ENCODE measurements at places on chromosomes 12 and 14.
A peak's percentile ranks its signal among the peaks of the same experiment; 100 is the strongest.

GRCh38 chr12:103442182-103442555 is 53.6 kb downstream of the C12orf42 start:
- no peak for DNase-seq

- no peak for DNase-seq
Measured at GRCh38 chr14:74418031-74418430, 8.0 kb downstream of the SYNDIG1L start.

- DNase-seq: no peak
Measured at GRCh38 chr12:75121036-75121705, 88.5 kb downstream of the KCNC2 start.

- DNase-seq: no peak
Measured at GRCh38 chr12:29082522-29082921, 66.6 kb upstream of the FAR2 start.

GRCh38 chr12:20822415-20822814 is 11.9 kb downstream of the SLCO1B3 start:
- DNase-seq: no peak

- DNase-seq: peak; percentile 1
Measured at GRCh38 chr12:110039085-110039807, 9.1 kb downstream of the C12orf76 start.

DNA sequence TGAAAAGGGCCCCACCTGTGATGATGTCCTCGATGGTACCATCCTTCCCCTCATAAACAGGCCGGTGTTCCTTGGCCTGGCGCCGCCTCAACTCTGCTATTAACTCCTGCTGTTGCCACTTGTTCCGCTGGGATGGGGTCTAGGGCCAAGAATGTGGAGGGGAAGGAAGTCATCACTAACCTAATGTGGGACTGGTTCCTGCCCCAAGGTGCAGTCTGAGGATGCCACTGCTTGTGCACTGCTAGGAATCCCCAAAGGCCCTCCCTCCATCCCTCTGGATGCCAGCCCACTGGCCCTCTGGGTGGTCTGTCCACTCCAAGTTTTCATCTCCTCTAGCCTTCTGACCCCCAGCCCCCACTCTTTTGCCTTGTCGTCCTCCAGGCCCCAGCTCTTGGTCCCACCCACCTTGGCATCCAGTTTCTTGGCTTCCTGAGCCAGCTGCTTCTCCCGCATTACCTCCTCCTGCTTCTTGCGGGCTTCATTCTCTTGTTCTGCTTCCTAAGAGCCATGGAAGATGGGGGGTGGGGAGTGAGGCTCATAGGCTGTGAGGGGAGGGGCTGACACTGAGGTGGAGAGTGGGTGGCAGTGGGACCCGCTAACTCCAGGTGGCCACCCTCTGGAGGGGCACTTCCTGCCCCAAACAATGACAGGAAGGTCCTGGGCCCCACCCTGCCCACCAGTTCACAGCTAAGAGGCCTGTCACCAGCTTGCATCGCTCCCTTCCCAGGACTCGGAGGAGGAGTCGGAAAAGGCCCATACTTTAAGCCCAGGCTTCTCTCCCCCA is 23.7 kb downstream of the PRPF40B start:
- no peak for DNase-seq

DNA sequence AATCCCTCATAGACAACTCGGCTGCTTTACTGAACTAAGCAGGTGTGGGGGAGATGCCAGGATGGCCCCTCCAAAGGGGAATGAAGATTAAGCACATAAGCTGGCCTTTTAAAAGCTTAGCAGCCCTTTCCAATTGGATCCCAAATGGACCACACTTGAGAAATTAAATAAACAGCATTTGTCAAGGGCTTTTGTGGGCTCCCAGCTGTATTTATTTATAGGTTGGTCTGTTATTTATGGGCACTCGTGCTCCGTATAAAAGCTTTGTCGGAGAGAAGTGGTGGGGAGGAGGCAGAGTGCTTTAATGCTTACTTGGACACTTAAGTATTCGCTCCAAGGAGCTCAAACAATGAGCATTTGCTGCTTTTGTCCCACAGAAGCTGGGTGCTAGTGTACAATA is 580.2 kb downstream of the MED13L start:
- DNase-seq: no peak

DNA sequence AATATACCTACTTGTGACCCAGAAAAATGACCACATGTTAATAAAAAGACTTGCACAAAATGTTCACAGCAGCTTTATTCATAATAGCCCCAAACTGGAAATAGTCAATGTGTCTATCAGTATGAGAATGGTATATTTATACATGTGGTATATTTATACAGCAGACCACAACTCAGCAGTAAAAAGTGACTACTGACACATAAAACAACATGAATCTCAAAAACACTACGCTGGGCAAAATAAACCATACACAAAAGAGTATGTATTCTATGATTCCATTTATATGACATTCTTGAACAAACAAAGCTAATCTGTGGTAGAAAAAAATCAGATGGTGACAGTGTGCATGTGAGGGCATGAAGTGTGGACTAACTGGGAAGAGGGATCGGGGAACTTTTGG is 35.1 kb downstream of the ARF6 start:
- no peak for DNase-seq

DNA sequence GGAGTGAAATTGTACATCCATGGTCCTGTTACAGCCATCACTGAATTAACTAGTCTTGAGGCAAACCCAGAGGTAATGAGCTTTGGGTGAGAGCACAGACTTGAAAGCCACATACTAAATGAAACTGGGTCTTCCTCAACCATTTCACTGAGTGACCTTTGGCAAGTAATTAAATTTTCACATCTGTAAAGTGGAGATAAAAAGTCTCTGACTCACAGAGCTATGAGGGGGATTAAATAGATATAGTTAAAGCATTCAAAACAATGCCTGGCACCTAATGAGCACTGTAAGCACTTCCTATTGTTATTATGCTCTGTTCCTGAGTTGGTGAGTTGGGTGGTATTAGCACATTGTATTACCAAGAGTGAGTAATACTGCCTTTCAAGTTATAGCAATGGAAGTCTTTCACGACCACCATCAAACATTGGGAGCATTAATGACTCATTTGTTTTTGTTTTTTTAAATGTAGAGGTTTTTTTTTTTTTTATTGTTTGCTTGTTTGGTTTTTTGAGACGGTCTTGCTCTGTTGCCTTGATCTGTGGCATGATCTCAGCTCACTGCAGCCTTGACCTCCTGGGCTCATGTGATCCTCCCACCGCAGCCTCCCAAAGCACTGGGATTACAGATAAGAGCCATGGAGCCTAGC is 12.5 kb upstream of the STRN3 start:
- no peak for DNase-seq

GRCh38 chr12:87661786-87662377 is 367.3 kb downstream of the C12orf50 start:
- DNase-seq: no peak

DNA sequence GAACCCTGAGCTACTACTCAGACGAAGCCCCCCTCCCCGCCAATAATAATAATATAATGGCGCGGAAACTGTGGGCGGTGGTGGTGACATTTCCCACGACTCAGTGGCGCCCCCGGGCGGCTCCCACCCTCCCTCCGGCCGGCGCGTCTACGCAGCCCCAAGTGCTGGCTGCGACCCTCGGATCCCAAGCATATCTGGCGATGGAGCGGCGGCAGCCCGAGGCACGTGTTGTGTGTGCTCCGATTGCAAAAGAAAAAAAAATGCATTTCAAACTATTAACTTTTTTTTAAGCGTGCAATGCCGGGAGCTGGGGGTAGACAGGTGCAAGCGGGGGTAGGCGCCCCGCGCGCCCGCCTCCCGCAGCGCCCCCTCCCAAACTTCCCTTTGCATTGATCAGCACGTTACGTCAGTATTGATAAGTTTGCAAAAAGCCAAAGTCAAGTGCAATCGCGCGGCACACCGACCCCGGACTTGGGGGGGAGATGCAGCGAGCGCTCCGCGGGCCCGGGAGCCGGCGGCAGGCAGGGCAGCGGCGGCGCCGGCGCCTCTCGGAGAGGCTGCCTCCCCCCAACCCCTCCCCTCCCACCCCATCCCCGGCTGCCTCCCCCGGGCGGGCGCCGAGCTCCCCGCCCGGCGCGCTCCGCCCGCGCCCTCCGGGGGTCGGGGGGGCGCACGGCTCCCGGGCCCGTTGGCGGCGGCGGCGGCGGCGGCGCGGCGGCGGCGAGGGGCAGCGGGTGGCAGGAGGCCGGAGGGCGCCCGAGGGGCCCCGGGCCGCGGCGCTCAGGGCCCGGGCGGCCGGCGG is 113.1 kb upstream of the MYL2 start:
- DNase-seq: no peak

DNA sequence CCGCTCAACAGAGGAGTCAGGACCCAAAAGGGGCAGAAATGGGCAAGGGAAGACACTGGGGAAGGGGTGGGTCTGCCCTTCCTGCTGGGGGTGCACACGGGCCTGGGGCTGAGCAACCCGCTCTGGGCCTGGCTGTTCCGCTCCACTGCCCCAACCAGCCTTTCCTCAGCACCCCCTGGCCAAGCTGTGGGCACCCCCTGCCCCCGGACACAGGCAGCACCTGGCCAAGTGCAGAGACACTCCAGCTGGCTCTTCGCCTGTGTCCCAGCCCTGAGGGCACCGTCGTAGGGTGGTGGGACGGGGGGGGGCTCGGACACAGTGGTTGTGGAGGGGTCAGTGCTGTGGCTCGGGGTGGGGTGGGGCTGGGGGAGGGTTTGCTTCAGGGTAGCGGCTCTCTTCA is 10.3 kb downstream of the PACS2 start:
- no peak for DNase-seq

GRCh38 chr12:3523058-3523457 is 32.1 kb downstream of the PRMT8 start:
- no peak for DNase-seq

GRCh38 chr14:93056166-93056839 is 59.4 kb downstream of the ITPK1 start:
- no peak for DNase-seq

DNA sequence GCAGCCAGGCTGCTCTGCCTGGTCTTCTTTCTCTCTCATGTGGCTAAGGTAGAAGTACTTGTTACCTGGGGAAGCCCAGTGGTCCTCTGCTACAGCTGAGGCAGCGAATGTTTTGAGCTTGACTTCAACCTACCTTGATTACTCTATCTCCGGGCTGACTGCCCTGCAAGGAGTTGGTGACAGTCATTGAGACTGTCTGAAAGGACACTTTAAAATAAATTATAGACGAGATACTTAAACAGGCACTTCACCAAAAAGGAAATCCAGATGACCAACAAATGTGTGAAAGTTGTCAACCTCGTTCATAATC is 474 bp upstream of the CIT start:
- DNase-seq: no peak

DNA sequence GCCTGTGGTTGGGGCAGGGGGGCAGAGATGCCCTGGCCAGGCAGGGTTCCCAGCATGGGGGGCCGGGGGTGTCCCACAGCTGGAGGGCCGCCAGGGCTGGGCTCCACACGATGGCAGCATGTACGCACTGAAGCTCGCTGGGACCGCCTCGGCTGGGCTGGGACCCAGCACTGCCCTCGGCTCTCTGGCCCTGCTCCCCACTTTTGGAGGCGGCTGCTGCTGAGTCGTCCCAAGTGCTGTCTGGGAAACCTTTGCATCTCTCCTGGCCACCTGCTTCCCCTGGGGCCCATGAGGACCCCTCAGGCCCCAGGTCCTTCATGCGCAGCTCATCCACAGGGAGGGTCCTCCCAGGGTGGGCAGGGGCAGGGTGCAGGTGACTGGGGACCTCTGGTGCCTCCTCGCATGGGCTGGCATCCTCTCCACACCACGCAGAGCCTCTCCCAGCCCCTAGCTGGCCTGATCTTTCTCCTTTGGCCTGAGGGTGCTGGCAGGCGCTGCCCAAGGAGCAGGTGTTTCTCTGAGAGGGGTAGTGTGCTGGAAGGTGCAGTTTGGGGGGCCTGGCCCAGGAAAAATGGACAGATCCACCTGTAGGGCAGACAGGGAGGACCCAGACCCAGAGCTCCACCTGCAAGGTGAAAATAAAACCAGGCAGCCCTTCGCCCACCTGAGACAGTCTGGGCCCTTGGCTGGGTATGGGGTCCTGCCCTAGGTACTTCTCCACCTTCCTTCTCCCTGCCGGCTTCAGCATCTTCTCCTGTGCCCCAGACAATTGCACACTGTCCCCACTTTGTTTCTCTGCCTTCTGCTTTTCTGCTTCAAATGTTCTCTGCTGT is 46.9 kb downstream of the DLK1 start:
- DNase-seq: no peak

DNA sequence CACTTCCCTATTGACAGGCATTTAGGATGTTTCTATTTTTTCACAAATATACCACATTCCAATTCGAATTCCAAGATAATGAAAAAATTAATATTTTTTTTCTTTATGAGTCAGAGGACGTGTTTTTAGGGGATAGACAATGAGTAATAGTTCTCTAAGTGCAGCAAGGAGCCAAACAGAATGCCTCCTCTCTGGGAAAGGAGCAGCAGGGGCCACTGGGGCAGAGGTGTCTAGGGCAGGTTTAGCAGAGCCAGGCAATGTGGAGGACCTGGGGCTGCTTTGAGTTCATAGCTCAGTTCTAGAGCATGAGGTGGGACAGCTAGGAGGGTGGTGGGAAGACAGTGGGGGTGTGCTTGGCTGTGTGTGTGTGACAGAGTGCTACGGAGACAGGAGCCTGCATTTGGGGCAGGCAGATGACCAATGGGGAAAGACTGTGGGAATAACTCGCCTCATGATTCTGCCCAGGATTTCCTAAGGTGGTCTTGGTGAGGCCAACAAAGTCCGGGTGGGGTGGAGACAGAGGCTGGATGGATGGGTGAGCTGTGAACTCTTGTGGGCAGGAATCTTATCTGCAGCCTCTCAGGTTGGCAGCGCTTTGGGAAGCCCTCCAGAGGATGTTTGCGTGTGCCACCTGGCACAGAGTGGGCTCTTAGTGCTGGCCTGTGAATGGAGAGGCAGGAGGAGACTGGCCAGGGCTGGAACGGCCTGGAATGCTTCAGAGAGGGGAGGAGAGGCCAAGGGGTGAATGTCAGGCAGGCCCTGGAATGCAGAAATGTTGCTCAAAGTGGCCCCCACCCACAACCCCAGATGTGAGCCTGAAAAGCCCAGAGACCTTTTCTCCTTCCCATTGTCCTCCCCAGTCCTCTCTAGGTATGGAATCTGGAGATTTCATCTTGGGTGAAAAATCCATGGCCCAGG is 2.4 kb upstream of the KRT7 start:
- DNase-seq: no peak

DNA sequence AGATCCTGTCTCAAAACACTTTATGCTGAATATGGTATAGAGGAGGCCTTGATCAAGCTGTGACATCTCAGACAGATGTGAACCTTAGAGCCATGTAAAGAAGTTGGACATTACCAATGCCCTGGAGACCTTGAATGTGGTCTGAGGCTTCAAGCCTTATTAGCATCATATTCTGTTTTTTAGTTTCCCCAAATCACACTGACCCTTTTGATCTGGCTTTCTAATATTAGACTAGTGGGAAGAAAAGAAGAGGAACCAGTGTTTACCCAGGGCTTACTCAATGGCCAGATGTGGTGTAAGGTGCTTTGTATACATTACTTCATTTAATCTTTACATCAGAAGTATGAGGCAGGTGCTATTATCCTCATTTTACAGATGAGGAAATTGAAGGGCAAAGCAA is 10.6 kb upstream of the TBPL2 start:
- no peak for DNase-seq
